Breast epithelium (tissue), 4 donors: ENCODE measurements at places on chromosomes 7 and 10. TPM values are rescaled to one million over a fixed set of nuclear protein-coding genes. Genes with fewer than 3 reads are reported as not detected.

DNA sequence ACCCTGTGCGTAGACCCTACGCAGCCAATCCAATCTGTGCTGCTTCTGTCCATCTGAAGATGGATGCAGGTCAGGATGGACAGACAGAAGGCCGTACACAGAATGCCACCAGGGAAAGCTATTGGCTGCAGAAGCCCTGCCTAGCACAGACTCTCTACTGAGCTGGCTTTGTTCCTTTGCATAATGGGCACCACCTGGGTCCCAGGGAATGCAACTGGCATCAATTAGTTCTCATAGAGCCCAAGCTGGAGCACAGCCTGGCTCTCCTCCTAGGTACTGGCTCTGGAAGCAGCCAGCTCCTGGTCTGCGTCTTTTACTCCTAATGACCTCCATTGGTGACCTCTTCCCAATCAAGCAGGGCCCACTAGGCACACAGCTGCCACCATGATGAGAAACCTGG is 26.8 kb upstream of the CACUL1 start:
- H3K36me3 ChIP-seq = no peaks in the 10 kb centered on the region
- DNase-seq = no peak
- no peaks in the 10 kb centered on the region for H3K4me1 ChIP-seq

DNA sequence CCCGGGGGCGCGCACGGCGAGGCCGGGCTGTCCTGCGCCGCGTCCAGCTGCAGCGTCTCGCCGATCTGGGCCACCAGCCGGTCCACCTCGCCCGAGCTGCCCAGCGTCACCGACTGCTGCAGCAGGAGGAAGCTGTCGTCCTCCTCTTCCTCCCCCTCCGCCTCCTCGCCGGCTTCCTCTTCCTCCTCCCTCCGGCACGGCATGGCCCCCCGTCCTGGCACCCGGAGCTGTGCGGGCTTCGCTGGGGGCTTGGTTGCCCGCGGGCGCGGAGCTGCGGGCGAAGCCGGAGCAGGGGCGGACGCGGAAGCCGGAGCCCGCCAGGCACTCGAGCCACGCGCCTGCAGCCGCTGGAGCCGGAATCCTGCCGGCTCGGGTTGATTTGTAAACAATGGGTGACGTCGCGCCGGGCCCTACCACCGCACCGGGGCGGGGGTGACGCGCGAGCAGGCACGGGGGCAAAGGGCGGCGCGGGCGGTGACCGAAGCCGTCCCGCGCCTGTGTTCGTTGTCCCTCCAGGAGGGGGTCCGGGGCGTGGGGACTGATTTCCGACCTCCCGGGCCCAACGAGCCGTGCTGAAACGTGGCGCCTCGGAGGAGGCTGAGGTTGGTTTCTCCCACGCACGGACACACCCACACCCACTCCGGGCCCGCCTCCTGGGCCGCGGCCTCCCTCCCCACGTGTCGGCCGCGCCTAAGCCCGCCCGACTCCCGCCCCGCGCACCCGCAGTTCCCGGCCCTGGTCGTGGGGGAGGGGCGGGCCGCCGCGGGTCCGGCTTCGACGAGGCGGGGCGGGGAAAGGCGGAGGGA is at the start of gene FRAT2:
Gene FRAT2, minus strand, starts transcription at position 360 of the 806 bp plus-strand sequence. Its CDS starts 157 bp downstream, at position 203.
- H3K4me1 ChIP-seq = peaks cover 9% of the 10 kb centered on the region
- peak within 1 kb of the TSS; percentile 76 for H3K4me3 ChIP-seq
- no peaks in the 10 kb centered on the region for H3K27me3 ChIP-seq
- peak; percentile 89 for DNase-seq

DNA sequence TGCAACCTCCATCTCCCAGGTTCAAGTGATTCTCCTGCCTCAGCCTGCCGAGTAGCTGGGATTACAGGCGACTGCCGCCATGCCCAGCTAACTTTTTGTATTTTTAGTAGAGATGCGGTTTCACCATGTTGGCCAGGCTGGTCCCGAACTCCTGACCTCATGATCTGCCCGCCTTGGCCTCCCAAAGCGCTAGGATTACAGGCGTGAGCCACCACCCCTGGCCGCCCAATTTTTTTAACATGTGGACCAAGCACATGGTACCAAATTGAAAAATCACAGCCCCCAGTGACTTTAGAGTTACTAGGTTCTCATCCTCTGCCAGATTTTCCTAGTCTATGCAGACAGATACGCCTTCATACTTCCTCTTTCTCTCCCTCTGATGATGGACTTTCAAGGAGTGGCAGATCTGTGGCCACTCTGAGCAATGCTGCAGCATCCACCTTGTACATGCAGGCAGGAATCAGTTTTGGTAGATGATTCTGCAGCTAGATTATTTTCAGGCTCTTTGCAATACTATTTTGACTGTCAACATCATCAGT is 34.0 kb upstream of the EZH2 start:
- H3K36me3 ChIP-seq = no peaks in the 10 kb centered on the region
- H3K27me3 ChIP-seq = no peaks in the 10 kb centered on the region
- H3K27ac ChIP-seq = no peak overlapping the region
- no peaks in the 10 kb centered on the region for H3K4me1 ChIP-seq
- H3K4me3 ChIP-seq = no peak overlapping the region
- no peak for DNase-seq

LIPK gene
- total RNA-seq = 3.2 TPM
